ENCODE measurements at places on chromosomes 6 and 20.

GRCh38 chr6:137723273-137724017, 143.6 kb upstream of the TNFAIP3 start:
- DNase-seq: no peak

DNA sequence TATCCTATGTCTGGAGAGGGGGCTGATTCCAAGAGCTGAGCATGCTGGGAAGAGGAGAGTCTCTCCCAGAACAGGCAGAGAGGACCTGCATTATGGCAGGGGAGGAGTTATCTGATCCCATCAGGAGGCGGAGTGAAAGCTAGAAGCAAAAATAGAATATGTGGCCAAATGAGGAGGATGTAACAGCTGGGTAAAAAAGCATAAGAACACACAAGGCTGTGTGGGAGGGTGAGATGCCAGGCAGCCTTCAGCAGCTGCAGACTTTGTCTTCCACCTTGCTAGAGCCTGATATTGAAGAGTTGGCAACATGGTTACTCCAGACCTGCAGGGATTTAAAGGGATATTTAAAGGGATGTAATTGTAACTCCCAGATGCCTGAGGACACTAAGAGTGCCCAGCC, 167.1 kb downstream of the PTPRT start:
- DNase-seq: no peak

GRCh38 chr20:46701556-46701955, 7.9 kb upstream of the SLC2A10 start:
- no peak for DNase-seq

- DNase-seq: no peak
These were observed 120.3 kb upstream of the OGFRL1 start for GRCh38 chr6:71168233-71168765.

DNA sequence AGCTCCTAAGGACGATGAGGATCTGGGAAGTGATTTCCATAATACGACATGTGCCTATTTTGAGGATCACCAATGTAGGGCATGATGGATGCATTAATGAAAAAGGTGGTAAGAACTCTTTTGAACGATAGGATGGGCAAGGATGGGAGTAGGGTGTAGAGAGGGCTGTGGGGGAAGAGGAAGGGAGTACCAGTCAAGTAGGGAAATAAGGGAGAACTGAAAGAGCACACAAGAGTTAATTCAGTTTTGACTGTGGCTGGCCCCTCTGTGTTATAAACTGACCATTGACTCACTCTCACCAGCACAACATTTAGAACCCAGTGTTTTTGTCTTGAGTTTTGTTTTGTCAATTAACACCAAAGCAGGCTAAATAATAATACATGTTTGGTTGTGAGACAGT, 33.0 kb downstream of the SLC35D3 start:
- no peak for DNase-seq

DNA sequence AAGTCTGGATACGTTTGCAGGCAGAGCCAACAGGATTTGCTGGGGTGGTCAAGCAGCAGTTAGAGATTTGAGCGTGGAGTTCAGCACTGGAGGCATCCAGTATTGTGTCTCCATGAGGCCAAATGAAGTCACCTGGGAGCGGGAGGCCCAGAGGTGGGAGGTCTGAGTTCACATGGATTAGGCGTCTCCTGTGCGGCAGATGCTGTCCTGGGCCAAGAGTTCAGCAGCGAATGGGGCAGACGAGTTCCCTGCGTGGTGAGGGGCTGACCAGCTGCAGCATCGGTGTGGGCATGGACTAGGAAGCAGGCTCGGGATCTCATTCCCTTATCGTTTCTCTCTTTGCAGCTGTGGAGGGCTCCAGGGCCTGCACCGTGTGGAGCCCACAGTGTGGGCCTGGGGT, 66.2 kb downstream of the BCAS4 start:
- no peak for DNase-seq

GRCh38 chr6:121067381-121067780, 266.9 kb downstream of the TBC1D32 start:
- DNase-seq: no peak

DNA sequence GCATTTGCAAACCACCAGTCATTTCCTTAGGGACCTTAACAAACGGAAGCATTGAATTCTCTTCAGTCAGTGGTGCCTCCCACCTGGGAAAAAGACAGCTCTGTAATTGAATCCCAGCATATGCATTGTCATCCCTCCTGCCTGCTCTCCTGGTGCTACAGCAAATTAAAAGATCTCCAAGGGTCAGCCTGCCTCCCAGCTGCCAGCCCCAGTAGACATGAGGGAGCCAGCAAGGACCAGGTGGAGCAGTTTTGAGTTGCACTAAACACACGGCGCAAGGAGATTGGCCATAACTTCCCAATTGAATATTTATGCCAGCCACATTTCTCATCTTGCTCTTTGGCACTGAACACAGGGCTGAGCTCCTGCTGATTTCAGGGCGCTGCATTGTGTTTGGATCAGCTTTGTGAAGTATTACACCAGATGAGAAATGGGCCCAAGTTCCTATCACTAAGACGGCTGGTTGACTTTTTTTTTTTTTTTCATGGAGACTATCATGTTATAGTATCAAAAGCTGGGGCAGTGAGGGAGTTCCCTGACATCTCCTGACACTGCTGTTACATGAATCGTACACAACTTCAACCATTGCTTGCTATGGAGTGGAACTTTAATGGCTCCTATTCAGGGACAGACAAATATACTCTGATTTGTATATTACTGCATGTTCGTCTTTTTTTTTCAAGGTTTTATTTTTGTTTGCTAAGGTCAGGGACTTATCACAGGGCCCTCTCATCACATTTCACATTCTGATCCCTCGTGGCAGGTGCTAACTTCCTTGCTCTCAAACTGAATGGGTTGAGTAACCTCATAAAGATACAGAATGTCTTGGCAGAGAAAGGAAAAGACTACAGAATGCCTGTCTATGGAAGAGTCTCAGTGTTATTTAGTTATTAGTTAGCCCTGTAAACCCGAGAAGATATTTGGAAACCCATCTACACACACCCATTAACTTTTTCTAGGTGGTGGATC, 191.1 kb downstream of the EYA4 start:
- DNase-seq: no peak

GRCh38 chr20:16363506-16364319, 209.5 kb downstream of the KIF16B start:
- no peak for DNase-seq

- no peak for DNase-seq
These were observed 134.5 kb downstream of the AGPAT4 start for GRCh38 chr6:161139304-161139765.

GRCh38 chr20:39939241-39939865, 749.7 kb downstream of the MAFB start:
- DNase-seq: no peak

GRCh38 chr6:44653761-44654218, 266.3 kb downstream of the CDC5L start:
- DNase-seq: no peak

- no peak for DNase-seq
These were observed 838.8 kb downstream of the MAFB start for GRCh38 chr20:39850246-39850645.

DNA sequence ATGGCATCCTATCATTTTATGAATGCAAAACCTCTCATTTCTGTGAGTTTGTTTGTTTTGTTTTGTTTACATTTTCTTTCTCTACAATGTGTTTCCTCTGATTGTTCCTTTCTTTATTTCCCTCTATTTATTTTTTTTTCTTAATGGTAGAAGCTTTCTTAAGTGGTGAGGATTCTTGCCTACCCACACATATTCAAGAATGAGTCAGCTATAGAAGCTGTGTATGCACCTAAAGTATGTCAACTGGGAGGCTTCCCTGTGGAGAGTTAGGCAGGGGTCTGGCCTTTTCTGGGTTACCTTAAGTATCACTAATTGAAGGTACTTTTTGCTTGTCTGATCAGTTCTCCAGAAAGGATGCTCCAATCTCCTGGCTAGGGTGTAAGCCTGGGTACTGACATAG, 354.0 kb downstream of the ESR1 start:
- DNase-seq: no peak

- DNase-seq: no peak
These were observed 6.3 kb upstream of the AHI1 start for GRCh38 chr6:135503703-135504475.

- no peak for DNase-seq
These were observed 449.6 kb downstream of the KIF16B start for GRCh38 chr20:16123623-16124022.

GRCh38 chr20:51037532-51038115, 14.7 kb upstream of the KCNG1 start:
- no peak for DNase-seq

DNA sequence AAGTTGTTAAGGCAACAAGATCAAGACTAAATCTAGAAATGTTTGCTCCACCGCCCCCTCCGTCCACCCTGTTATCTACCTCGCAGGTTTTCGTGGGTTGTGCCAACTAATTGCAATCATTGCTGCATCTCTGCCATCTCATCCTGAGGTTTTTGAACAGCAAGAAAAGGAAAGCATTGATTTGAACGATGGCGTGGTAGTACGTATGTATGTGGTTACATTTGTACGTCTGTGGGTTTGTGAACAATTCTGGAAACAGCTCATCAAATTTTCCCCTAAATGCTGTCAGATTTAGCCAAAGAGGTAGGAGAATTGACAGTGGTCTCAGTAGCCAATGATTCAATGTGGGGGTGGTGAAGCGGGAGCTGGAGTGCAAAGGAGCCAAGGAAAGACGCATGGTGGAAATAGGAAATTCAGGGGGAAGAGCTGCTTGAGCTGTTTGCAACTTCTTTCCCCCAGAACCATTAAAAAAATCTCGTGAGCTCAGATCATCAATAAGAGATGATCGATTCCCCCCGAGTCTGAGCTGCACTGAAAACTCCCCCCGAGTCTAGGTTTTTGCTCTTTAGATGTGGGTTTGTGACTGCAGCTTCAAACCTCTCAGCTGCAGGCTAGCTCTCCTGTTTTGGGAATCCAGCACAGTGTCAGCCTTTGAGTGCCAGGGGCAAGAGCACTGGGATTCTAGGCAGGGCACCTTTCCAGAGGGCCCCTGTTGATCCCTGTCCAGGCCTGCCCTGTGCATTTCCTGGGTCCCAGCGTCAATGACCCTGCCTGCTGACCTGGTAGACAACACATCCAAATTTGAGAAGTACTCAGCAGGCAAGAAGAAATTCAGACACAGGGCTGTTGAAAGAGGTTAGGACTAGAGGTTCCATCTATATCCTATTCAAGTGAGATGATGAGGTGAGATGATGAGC, 72.6 kb upstream of the LY86 start:
- no peak for DNase-seq

- no peak for DNase-seq
These were observed 32.8 kb downstream of the SLC35B3 start for GRCh38 chr6:8402546-8402945.

DNA sequence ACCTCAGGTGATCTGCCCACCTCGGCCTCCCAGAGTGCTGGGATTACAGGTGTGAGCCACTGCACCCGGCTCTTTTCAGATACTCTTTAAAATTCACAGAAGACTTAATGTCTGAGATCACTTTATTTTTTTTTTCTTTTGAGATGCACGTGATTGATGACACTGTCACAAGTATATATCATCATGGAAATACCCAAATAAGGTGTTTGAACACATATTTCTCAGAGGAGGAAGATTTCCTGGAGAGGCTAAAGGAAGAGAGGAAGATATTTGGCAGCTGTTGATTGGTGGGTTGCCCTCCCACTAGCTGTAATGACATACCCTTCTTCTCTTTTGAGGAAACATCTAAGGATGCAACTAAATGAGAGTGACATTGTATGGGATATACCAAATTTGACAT, 225.9 kb upstream of the CITED2 start:
- DNase-seq: no peak

- DNase-seq: no peak
These were observed 813.1 kb downstream of the KIF16B start for GRCh38 chr20:15760001-15760621.

- DNase-seq: no peak
These were observed 54.9 kb upstream of the SASH1 start for GRCh38 chr6:148287623-148288333.

- no peak for DNase-seq
These were observed 87.5 kb downstream of the SAMD5 start for GRCh38 chr6:147595961-147596360.

GRCh38 chr6:137216875-137217553, 2.2 kb downstream of the IFNGR1 start:
- DNase-seq: no peak

GRCh38 chr6:137717074-137718073, 149.7 kb upstream of the TNFAIP3 start:
- DNase-seq: peak; percentile 81

GRCh38 chr20:20489648-20490341, 121.9 kb downstream of the INSM1 start:
- no peak for DNase-seq

Data from CD4-positive, alpha-beta T cell treated with Interferon alpha-2 for 1 hour (primary cell).